ENCODE measurements at places on chromosomes 6 and 20.

DNA sequence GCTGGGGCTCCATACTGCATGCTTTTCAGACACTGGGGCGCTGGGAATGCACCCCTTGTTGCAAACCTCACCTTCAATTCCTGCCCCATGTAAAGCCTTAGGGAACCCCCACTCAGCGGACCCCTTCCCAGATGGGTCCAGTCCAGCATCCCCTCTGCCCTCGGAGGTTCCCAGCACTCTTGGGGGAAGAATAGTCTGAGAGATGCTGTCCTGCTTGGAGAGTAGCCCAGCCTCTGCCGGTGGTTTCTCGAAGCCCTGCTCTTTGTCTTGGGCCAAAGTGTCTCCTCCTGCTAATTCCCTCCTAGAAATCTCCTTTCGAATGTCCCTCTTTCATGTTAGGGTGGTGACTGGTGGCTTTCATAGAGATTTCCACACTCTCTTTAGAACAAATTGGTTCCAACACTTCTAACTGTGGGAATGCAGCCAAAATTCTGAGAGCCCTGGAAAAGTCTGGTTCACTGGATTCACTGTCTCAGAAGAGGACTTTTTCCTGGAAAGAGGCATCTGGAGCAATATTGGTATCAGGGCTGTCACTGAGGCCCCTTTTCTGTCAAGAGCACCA, 24.9 kb upstream of the SULF2 start:
- no peak for DNase-seq

DNA sequence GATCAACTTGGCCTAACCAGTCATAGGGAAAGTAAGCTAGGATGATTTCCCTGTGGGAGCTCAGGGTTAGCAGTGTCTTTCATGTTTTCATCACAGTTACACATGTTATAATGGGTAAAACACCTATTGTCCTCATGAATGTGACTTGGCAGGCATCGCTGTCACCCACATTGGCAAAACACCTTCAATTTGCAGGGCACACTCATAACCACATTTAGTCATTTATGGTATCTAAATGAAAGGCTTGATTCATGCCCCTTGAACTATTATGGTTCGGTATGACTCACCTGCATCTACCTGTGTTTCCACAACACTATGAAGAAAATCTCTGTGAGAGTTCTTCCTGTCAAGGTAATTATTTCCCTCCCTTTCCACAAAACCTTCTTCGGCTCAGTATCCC, 49.2 kb downstream of the FRK start:
- no peak for DNase-seq

- DNase-seq = no peak
Observed at GRCh38 chr20:47038566-47039560, 144.2 kb downstream of the EYA2 start.

DNA sequence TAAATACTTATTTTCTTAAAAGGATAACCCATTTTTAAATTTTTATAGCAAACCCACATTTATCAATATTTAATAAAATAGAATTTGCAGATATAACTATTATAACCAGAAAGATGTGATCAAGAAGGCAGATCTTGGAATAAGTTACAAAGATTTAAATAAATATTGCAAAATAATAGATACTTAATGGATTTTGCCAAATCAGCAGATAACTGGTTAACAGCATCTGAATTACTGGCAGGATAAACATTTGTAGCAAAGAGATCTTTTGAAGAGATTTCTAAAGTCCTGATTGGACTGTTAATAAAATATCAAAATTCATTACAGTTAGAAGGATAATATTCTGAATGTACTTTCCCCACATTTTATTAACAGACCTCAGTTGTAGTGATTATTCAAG, 144.2 kb downstream of the PDSS2 start:
- no peak for DNase-seq

DNA sequence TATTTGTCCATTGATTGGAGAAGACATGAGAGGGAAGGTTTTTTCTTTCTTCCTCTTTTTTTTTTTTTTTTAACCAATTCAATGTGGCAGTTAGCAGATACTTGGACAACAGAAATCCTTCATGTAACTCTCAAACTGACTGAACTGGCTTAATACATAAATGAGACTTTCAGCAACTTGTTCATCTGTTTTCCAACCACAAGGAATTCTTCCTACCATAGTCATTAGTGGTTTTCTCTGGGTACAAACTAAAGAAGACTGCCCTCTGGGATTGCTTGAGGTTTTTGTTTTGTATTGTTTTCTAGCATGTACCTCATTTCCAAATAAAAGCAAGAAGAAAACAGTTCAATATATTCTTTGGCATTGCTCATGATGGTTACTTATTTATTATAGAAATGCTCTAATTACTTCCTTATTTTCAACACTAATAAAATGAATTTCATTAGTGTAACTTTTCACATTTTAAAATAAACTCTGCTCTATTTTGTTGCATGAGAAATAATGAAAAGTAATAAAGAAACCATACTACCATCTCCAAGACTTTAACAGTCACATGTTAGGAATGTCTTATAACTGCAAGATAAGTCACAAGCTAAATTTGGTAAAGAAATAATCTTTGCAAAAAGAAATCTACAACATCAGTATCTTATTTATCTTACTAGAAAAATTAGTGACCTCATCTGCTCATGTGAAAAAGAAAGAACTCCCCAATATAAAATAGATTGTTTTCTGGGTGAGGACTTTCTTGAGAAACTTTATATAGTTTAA, 52.0 kb downstream of the ME1 start:
- no peak for DNase-seq

- DNase-seq = no peak
Observed at GRCh38 chr20:51760905-51761546, 7.2 kb downstream of the ATP9A start.

DNA sequence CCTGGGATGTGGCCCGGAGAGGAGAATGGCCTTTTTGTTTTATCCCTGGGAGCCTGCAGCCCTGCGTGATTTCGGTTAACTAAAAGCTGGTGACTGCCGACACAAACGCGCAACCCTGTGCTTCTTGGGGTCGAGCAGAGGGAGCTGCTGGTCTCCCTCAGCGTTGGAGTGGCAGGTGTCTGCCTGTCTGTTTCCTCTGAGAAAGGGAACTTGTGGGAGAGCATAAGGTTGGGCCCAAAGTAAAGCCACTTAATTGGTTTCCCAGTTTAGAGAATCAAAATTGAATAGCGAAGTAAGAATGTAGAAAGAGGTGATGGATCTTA, 500 bp downstream of the LTV1 start:
- no peak for DNase-seq

- DNase-seq = no peak
Observed at GRCh38 chr6:163014736-163015135, 287.0 kb downstream of the PACRG start.

GRCh38 chr6:100730001-100730980, 150.8 kb downstream of the ASCC3 start:
- no peak for DNase-seq

GRCh38 chr6:138107752-138108592, 753 bp upstream of the PERP start:
- DNase-seq = no peak

DNA sequence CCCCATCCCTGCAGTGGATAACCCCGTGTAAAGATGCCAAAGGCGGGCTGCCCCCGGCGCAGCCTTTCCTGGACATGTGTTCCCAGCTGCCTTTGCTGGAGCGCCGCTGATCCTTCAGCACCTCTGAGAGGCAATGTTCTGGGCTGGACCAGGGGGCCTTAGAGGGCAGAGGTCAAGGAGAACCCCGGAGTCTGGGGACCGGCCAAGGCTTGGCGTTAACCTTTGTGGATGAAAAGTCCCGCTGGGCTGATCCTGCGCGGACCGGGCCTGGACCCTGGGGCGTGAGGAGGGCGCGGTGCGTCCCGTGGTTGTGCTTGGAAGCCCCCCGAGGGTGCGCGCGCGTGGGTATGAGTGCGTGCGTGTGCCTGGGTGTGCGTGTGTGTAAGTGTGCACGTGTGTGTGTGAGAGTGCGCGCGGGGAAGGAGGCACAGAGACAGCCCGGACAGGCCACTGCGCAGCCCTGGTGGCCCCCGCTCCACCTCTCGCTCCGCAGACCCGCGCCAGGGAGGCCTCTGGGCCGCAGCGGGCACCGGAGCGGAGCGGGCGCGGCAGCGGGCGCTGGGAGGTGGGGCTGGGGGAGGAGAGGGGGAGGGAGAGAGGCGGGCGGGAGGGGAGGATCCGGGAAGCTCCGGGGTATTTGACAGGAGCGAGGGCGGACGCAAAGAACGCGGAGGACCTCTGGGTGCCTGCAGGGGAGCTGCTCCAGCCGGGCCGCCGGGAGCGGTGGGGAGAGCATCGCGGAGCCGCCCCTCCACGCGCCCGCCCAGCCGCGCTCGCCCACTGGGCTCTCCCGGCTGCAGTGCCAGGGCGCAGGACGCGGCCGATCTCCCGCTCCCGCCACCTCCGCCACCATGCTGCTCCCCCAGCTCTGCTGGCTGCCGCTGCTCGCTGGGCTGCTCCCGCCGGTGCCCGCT, at the start of gene SMOC2:
Gene SMOC2 (plus strand): TSS at position 665 of the 914 bp plus-strand sequence. CDS start 187 bp downstream, at position 852.
- no peak for DNase-seq

GRCh38 chr6:144845186-144845585, 560.1 kb downstream of the UTRN start:
- no peak for DNase-seq

DNA sequence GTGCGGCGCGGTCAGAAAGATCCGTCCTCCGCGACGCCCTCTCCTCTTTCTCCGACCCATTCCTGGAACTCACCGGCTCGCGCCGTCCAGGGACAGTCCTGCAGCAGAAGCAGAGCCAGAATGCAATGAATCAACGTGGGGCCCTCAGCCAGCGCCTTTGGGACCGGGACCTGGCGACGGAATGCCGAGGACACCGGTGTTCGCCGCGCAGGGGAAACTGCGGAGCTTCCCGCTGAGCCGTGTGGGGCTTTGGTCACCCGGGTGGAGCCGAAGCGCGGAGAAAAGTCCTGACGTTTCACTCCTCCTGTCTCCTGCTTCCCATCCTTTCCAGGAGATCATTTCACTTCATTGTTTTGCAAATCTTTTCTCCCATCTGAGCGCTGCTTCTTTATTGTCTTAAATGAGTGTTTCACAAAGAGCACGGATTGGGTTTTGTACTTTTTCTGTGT, 26.5 kb downstream of the ULBP1 start:
- DNase-seq = no peak

- DNase-seq = no peak
Observed at GRCh38 chr6:150517175-150517574, 82.5 kb upstream of the PLEKHG1 start.

DNA sequence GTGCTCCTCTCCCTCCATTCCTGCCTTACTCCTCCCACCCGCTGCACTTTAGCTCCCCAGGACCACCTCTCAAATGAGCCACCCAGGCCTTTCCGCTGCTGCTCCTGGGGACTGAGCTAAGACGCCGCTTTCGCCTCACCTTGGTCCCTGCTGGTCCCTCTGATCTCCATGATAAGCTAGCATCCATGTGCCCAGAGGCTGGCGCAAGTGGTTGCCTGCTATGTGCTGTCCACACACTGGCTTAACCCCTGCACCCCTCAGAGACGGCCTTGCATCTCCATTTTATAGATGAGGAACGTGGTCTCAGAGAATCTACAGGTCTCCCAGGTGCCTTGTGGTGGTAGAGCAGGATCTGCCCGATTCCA, 160.1 kb upstream of the PMEPA1 start:
- no peak for DNase-seq

DNA sequence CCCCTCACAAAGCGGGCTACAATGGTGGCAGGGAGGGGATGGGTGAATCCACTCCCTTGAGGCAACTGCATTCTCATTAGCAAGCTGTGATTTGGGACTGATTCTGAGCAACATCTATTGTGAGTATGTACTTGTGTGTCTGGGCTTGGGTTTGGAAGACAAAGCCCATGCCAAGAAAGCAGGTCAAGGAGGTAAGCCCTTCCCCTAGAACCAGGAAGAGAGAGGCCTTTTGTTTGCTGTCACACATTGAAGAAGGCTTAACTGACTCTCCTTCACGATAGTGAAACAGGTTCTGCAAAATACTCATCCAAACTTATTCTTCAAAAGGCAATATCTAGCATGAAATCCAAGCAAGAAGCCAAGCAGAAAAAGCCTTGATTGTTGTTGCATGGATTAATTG, 403.1 kb upstream of the ID4 start:
- DNase-seq = no peak

DNA sequence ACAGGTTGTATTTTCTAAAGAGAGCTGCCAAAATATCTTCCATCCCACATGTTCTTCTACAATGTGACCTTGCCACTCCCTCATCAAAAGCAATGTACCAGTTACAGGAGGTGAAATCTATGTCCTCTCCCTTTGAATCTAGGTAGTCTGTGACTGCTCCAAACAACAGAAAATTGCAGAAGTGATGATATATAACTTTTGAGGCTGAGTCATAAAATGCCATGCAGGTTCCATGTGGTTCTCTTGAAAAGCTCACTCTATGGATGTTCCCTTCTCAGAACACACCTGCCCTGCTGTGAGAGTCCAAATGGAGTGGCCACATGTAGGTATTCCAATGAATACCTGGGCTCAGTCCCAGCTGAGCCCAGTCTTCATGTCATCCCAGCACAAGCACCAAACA, 16.9 kb upstream of the PHIP start:
- no peak for DNase-seq

- no peak for DNase-seq
Observed at GRCh38 chr20:58569241-58570125, 54.3 kb upstream of the APCDD1L start.

DNA sequence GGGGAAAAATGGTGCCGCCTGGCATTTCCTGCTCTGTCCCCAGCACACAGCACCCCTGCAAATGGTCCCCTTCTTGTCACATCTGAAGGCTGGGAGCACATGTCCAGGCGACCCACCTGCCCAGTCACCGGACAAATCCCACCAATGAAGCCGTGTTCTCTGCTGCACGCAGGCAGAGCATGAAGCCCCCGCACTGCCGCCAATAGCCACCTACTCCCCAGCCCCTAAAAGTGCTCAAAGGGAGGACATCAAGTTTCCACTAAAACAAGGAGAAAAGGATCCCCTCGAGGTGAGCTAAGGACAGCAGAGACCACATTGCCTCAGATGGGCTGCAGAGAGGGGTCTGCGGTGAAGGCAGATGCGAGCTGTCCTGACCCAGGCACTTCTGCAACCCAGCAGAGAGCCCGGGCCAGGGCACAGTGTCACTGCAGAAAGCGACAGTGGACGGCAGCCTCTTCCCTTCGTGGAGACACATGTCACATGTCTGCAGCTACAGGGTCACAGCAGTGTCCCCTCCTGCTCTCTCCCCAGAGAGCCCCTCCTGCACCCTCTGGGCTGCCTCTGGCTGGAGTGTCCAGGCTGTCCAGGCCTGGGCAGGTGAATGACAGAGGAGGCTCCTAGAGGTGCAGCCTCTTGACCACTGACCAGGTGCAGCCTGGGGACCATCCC, 221.5 kb downstream of the PREX1 start:
- DNase-seq = no peak
